ENCODE measurements at places on chromosomes 4 and X.

DNA sequence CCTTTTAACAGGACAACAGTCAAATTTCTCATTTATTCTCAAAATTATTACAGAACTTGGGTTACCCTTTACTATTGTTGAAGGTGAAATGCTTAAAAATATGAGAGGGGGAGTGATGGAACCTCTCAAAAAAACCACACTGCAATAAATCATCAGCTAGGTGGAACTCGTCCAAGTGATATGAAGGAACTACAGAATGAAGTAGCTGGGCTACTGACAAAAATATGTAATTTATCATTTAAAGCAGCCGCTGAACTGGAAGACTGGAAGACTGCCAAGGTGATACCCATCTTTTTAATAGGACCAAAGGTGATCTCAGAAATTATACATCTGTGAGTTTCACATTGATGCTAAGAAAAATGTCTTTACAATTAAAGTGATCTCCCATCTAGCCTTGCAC, 597.7 kb upstream of the TENM3 start:
- DNase-seq = no peak

- no peak for DNase-seq
These were observed 206.8 kb downstream of the TENM3 start for GRCh38 chr4:182449930-182450439.

GRCh38 chrX:16060252-16060651, 63.1 kb upstream of the GRPR start:
- no peak for DNase-seq

DNA sequence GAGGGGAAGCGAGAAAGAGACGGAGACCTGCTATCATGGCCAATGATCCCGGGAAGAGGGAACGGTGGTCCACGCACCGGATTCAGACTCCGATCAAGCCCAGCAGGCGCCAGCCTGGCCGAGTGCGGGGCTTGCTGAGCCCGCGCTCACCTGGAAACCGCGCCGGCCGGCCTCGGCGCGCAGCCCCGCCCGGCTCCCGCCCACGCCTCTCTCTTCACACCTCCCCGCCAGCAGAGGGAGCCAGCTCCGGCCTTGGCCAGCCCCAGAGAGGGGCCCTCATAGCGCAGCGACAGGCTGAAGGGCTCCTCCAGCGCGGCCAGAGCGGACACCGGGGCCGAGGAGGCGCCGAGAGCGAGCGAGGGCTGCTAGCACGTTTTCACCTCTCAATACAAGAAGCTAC, 36.8 kb upstream of the SPANXN2 start:
- no peak for DNase-seq

- DNase-seq = no peak
These were observed 88.6 kb downstream of the APBB2 start for GRCh38 chr4:41125558-41126311.

- DNase-seq = no peak
These were observed 95.3 kb upstream of the CXCL13 start for GRCh38 chr4:77510367-77510766.

- no peak for DNase-seq
These were observed 605.1 kb downstream of the BCOR start for GRCh38 chrX:39492497-39493162.

DNA sequence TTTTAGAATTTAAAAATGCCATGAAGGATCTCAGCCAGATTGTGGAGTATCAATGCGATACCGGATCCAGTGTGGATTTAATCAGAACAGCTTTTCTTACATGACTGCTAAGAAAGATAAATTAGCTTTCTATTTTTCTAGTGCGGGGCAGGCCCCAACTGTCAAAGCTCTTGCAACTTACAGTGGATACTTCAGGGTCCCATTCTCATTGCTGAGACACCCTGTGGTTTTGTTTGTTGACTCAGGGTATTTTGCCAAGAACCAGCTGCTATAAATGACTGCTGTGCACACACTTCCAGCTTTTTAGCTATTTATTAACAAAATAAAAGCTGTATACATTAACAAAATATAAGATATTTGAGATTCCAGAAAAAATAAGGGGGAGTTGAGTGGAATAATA, 166.4 kb downstream of the DCLK2 start:
- DNase-seq = no peak

DNA sequence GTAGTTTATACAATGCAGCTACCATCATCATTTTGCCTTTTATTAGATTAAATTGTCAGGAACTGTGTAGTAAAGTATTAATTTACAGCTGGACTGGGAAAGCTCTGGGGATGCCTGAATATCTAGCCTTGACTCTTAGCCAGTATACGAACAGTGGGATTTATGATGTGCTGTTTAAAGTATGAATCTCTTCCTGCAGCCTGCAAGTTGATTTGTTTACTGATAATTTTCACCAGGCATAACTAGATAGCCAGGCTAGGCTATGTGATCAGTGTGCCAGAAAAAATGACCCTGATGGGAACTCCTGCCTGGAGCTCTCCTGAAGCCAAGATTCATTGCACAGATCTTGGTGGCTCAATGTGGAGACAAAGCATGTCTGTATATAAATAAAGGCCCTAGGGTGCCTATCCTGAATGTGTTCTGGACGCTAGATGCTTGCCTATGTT, 119.2 kb downstream of the SCLT1 start:
- no peak for DNase-seq

- DNase-seq = no peak
These were observed 61.4 kb upstream of the LGI2 start for GRCh38 chr4:25092139-25092538.

GRCh38 chr4:127586922-127587571, 45.7 kb upstream of the INTU start:
- no peak for DNase-seq

DNA sequence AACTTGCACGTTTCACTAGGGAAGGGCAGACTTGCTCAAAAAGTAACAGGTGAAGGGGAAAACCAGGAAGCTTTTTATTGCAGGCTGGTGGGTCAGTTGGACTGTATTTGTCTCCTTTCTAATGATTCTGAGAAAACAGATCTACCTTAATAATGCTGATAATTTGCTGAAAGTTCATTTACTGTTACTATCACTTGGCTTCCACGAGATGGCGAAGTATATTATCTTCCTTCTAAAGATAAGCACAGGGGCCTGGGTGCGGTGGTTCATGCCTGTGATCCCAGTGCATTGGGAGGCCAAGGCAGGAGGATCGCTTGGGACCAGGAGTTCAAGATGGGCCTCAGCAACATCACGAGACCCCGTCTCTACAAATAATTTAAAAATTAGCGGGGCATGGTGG, 16.4 kb downstream of the CCKAR start:
- DNase-seq = no peak

Measured in AG04450 (cell line).